ENCODE measurements at places on chromosomes 6 and 20. TPM values are rescaled to one million over a fixed set of nuclear protein-coding genes. Genes with fewer than 3 reads are reported as not detected.
A peak's percentile ranks its signal among the peaks of the same experiment; 100 is the strongest.

Gene SOBP
- 44.6 TPM for polyA plus RNA-seq

Gene SLC13A3
- 8.8 TPM for polyA plus RNA-seq

Gene TGM3
- polyA plus RNA-seq = 0.39 TPM

Gene KCNK5
- 0.73 TPM for polyA plus RNA-seq

Gene HLA-DPA1
- polyA plus RNA-seq = 6.6 TPM

Gene GPR63
- 3.9 TPM for polyA plus RNA-seq

Gene PABPC1L
- polyA plus RNA-seq = 58.0 TPM

Gene HMGN4
- 46.5 TPM for polyA plus RNA-seq

GRCh38 chr20:47284373-47284772 is 72.1 kb downstream of the ZMYND8 start:
- H3K27me3 ChIP-seq = no peaks in the 10 kb centered on the region
- no peak overlapping the region for H3K4me3 ChIP-seq
- DNase-seq = no peak
- H3K27ac ChIP-seq = no peak overlapping the region
- peaks cover 7% of the 10 kb centered on the region for H3K4me1 ChIP-seq

DNA sequence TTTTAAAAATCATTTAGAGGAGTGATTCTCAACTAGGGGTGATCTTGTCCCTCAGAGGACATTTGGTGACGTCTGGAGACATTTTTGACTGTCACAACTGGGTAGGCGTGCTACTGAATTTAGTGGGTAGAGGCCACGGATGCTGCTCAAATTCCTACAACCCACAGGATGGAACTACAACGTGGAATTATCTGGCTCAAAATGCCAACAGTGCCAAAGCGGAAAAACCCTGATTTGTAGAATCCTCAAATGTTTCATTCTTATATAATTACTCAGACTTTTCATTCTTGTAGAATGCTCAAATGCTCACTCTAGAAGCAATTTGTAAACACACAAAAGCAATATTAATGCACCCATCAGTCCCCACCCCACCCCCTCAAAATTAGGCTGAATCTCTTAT is 229.8 kb downstream of the ZMYND8 start:
- H3K4me3 ChIP-seq = no peak overlapping the region
- no peaks in the 10 kb centered on the region for H3K27me3 ChIP-seq
- DNase-seq = no peak

DNA sequence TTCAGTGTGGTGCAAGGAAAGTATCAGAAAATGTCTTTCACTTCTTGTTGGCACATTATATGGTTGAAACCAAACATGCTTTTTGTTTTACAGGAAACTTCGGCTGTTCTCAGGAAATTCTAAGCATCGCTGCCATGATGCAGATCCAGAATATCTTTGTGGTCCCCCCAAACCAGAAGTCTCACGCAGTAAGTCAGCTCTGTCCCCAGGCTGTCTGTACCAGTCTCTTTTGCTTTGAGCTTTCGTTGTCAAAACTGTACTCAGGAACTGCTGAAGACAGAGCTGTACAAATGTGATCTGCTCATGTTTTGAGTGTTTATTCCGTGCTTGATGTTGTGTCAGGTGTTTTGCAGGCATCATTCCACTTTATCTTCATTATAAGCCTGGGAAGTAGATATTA is 59.6 kb downstream of the DHX35 start:
- H3K36me3 ChIP-seq = peaks cover 19% of the 10 kb centered on the region
- no peak overlapping the region for H3K4me3 ChIP-seq
- H3K27ac ChIP-seq = no peak overlapping the region
- H3K27me3 ChIP-seq = no peaks in the 10 kb centered on the region
- H3K4me1 ChIP-seq = no peaks in the 10 kb centered on the region
- no peak for DNase-seq

- H3K4me3 ChIP-seq = peak overlapping the region; percentile 24
- DNase-seq = no peak
- no peaks in the 10 kb centered on the region for H3K36me3 ChIP-seq
- H3K27me3 ChIP-seq = no peaks in the 10 kb centered on the region
- H3K27ac ChIP-seq = no peak overlapping the region
- H3K4me1 ChIP-seq = no peaks in the 10 kb centered on the region
Measured at GRCh38 chr6:159043947-159044346, 844 bp downstream of the TAGAP start.

- H3K36me3 ChIP-seq = no peaks in the 10 kb centered on the region
- H3K4me1 ChIP-seq = peaks cover 12% of the 10 kb centered on the region
- DNase-seq = no peak
- peak overlapping the region; percentile 15 for H3K27ac ChIP-seq
- H3K4me3 ChIP-seq = no peak overlapping the region
Measured at GRCh38 chr6:3808759-3809514, 40.2 kb upstream of the FAM50B start.

- no peaks in the 10 kb centered on the region for H3K36me3 ChIP-seq
- peaks cover 18% of the 10 kb centered on the region for H3K4me1 ChIP-seq
- no peak overlapping the region for H3K4me3 ChIP-seq
- no peak for DNase-seq
Measured at GRCh38 chr20:23918101-23918862, 38.7 kb upstream of the CST5 start.

GRCh38 chr6:75619230-75619899 is 17.7 kb downstream of the SENP6 start:
- H3K4me1 ChIP-seq = no peaks in the 10 kb centered on the region
- H3K4me3 ChIP-seq = no peak overlapping the region
- no peaks in the 10 kb centered on the region for H3K36me3 ChIP-seq
- DNase-seq = no peak

GRCh38 chr6:159983641-159984080 is 14.8 kb downstream of the IGF2R start:
- peaks cover 33% of the 10 kb centered on the region for H3K4me1 ChIP-seq
- DNase-seq = no peak
- no peaks in the 10 kb centered on the region for H3K36me3 ChIP-seq

DNA sequence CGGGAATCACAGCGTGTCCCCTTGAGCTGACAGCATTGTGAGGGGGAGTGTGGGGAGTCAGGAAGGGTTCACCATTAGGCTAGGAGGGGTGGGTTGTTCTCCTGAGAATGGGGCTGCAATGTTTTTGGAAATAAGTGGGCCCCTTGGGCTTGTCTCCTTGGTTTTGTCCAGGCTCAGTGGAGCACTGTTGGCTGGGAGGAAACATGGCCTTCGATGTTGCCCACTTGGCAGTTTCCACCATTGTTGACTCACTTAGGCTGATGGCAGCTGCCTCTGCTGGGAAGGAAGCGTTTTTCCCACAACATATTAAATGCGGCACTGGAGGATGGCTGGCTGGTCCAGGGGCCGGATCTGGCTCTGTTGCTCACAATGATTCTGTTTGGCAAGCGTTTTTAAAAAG is 512.1 kb downstream of the QKI start:
- peaks cover 17% of the 10 kb centered on the region for H3K4me1 ChIP-seq
- no peaks in the 10 kb centered on the region for H3K27me3 ChIP-seq
- H3K4me3 ChIP-seq = no peak overlapping the region
- H3K36me3 ChIP-seq = no peaks in the 10 kb centered on the region
- peak overlapping the region; percentile 54 for H3K27ac ChIP-seq

DNA sequence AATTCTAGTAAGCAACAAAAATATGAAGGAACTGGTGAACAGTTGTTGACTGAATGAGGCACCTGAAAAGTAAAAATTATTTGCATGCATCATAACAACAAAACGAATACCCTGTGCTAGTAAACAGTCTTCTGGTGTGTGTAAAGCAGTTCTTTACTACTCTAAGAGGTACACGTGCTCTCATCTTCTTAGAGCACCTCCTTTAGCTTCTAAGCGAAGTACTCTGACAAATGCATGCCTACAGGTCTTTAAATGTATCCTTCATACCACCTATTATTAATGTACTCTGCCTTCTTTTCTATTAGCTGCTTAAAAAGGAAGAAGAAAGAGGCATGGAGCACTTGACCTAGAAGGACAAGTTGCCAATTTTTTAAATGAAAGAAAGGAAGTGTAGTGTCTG is 32.2 kb upstream of the MYB start:
- H3K4me1 ChIP-seq = no peaks in the 10 kb centered on the region
- H3K36me3 ChIP-seq = no peaks in the 10 kb centered on the region
- no peak overlapping the region for H3K4me3 ChIP-seq
- H3K27me3 ChIP-seq = no peaks in the 10 kb centered on the region
- no peak overlapping the region for H3K27ac ChIP-seq

- H3K4me3 ChIP-seq = no peak overlapping the region
- H3K27ac ChIP-seq = no peak overlapping the region
- peaks cover 2% of the 10 kb centered on the region for H3K36me3 ChIP-seq
- H3K4me1 ChIP-seq = no peaks in the 10 kb centered on the region
Measured at GRCh38 chr6:135334169-135334568, 153.1 kb downstream of the MYB start.

- H3K36me3 ChIP-seq = peaks cover 2% of the 10 kb centered on the region
- H3K27me3 ChIP-seq = no peaks in the 10 kb centered on the region
- no peak overlapping the region for H3K4me3 ChIP-seq
- no peak for DNase-seq
Measured at GRCh38 chr20:42985628-42986027, 204.1 kb downstream of the PTPRT start.

- H3K27me3 ChIP-seq = no peaks in the 10 kb centered on the region
- no peak for DNase-seq
- H3K36me3 ChIP-seq = no peaks in the 10 kb centered on the region
- no peaks in the 10 kb centered on the region for H3K4me1 ChIP-seq
Measured at GRCh38 chr6:90454836-90455427, 131.9 kb downstream of the MAP3K7 start.

DNA sequence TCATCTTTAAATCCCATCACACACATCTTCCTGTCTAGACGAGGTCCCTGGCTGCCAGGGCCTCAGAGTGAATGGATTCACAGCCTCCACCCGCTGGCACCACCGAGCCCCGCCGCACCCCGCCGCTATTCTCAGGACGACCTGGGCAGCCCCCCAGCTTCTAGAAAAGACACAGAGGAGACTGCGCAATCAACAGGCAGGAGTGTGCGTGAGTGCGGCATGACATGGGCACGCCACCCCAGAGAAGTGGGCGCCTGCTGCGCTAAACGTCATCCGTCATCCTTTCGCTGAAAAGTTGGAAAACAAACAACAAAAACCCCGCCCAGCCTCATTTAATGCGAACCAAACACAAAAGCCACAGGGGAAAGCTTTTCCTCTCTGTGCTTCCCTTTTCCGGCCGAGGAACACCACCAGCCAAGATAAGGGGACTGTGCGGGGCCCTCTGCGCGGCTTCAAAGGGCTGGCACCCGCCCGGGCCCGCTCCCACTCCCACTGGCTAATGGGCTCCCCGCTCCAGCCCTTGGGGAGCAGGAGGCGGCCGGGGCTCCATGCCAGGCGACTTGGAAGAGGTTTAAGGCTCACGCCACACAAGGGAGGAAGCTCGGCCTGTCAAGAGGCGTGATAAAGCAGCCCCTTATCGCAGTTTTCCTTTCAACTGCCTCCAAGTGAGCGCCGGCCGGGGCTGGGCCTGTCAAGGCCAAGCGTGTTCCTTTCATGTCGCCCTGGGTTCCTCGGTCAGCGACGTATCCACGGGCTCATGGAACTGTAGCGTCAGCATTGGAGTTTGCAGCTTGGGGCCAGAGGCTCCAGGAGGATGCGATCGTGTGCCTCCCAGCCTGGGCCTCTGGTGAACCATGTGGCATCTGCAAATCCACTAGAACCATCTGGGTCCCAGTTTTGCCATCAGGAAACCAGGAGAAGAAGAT is 50.1 kb downstream of the NFATC2 start:
- peak overlapping the region; percentile 10 for H3K4me3 ChIP-seq
- H3K4me1 ChIP-seq = peaks cover 45% of the 10 kb centered on the region
- peaks cover 2% of the 10 kb centered on the region for H3K36me3 ChIP-seq
- H3K27me3 ChIP-seq = peaks cover 10% of the 10 kb centered on the region
- peak; percentile 70 for DNase-seq

Measured in spinal cord (tissue), 10 donors.